ENCODE measurements at places on chromosomes 4 and X.

- DNase-seq, result no peak
These were observed 71.9 kb downstream of the WDFY3 start for GRCh38 chr4:84894621-84895020.

DNA sequence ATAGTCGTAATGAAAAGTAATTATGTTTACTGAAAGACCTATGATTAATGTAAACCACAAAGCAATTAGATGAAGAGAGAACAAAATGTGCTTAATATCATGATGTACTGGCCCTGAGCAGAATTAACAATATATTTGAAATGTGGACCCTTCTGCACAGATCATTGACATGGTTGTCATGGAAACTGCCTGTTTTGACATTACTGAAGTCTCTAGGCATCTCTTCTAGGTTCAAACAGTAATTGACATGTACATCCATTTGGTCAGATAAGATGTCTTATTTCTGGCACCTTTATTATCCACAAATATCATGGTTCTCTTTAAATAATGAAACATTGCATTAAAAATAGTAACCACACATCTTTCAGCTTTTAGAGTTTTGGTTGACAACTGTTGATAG is 251.7 kb upstream of the GNPDA2 start:
- DNase-seq, result no peak

GRCh38 chr4:54941994-54942552 is 183.3 kb downstream of the KDR start:
- DNase-seq, result no peak

DNA sequence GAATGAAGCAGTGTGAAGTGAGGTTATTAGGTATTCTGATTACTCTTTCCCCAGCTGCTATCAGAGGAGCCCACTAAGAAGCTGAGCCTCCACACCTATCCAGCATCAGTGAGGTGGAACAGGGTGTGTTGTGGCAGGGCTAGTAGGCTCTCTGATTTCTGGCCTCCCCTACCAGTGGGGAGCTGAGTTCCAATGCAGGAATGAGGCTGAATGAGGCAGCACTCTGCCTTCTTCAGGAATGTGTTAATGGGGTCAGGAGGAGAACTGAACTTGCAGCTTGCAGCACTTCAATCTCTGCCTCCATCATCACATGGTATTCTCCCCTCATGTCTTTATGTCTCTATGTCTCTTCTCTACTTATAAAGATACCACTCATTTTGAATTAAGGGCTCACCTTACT is 26.9 kb downstream of the SOX3 start:
- DNase-seq, result no peak

DNA sequence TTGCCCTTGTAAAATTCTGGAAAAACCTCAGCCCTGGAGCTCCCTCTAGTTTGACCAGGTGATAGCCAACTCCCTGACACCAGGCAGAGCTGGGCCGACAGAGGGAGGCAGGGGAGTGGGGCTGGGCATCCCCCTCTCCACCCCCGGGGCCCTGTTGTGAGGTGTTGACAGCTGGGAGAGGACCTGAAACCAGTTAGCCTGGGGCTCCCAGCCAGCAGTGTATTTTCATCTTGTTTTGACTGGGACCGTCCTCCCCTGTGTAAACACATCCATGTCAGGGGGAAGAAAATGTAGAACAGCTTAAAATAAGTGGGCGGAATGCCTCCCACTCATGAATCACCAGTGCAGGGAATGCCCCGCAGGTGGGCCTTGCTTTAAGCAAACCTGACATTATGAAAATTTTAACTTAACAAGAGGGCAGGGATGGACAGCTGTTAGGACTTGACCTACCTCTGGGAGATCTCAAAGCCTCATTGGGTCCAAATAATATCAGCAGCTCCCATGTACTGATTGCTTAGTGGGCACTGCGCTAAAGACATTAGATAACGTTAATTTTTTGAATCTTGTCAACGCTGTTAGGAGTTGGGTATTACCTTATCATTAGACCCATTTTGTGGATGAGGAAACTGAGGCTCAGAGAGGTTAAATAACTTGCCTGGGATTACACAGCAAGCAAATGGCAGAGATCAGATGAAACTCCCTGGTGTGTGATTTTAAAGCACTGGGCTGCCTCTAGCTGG is 45.9 kb downstream of the TSC22D3 start:
- DNase-seq, result peak; percentile 30

DNA sequence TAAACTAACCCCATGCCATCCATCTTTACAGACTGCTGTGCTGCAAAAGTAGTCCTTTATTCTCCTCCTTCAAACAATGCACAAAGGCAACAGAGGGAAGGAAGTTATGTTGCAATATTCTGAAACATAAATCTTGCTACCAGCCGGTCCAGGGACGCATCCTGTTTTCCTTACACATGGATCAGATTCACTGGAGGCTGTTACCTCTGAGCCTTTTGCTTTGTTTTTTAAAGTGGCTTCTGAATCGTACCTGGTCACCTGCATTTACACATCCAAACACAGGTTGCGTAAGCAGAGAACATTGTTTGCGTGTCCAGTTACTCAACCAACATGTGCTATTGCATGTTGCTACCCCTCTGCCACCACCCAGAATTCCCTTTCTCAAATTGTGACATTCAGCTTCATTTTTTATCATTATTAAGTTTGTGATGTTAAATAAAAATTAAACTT is 8.8 kb downstream of the PPARGC1A start:
- no peak for DNase-seq

- no peak for DNase-seq
These were observed 1.7 kb upstream of the TMEM271 start for GRCh38 chr4:577499-578450.

DNA sequence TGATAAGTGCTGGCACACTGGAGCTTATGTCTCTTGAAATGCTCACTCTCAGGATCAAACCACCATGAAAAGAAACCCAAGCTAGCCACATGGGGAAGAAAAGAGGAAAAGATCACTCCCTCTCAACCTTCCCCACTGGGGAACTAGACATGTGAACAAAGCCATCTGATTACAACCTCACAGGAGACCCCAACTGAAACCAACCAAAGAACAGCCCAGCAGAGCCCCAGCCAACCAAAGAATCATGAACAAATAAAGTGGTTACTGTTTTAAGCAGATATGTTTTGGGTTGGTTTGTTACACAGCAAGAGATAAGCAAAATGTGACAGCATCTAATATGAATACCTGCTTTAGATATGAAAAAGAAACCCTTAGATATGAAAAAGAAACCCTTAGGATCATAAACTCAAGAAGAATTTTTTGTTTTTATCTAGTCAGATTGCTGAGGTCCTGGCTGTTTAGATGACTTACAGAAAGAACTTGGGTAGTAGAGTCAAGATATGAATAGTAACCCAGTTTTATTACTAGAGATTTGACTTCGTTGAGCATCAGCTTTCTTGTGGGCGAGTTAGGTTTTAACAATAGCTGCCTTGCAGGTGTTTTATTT is 23.7 kb upstream of the TLR7 start:
- DNase-seq, result no peak

DNA sequence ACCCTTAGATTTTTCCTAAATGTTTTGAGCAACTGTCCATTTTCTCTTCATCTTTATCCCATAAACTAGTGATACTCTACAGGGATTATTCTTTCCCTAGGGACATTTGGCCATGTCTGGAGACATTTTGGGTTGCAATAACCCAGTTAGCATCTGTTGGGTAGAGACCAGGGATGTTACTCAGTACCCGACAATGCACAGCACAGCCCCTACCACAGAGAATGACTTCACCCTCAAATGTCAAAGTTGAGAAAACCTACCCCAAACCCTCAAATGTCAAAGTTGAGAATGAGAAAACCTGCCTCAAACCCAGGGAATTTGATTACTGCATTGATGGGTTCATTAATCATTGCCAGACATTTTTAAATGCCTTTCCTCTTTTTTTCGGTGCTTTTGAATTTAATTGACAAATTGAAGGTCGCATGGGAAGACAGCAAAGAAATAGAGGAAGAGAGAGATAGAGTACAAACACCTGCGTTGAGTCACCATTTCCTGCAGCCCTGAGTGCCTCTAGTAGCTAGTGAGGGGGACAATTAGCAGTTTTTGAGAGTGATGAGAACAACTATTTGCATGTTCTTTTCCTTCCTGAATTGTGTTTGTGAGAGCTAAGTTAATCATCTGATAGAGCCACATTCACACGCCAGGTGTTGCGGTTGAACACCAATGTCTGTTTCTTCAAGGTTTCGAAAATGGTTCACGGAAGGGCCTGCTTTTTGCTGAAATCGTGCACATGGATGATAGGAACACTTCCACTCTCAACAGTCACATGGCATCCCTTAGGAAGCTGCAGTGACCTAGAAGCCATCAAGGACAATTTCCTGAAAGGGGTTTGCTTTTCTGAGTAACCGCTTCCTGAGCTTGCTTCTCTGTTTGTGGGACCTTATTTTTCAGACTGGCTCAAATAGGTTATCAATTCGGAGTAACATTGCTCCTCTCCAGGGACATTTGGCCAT is 203.9 kb upstream of the VCX3A start:
- peak; percentile 29 for DNase-seq

DNA sequence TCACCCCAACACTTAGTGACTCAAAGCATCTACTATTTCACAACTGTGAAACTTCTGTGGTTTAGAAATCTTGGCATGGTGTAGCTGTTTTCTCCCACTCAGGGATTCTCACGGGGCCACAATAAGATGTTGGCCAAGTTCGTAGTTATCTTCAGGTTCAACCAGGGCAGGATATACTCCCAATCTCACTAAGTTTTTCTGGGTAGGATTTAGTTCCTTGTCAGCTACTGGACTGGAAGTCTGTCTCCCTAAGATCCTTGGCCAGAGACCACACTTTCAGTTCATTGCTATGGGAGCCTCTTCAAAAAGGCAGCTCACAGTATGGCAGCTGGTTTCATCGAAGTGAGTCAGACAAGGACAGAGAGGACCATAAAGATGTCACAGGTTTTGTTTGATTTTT is 111.7 kb upstream of the PDHA2 start:
- no peak for DNase-seq

- DNase-seq, result peak; percentile 29
These were observed 662 bp downstream of the SLAIN2 start for GRCh38 chr4:48341776-48342605.

GRCh38 chr4:40747207-40747835 is 2.4 kb upstream of the NSUN7 start:
- DNase-seq, result no peak

DNA sequence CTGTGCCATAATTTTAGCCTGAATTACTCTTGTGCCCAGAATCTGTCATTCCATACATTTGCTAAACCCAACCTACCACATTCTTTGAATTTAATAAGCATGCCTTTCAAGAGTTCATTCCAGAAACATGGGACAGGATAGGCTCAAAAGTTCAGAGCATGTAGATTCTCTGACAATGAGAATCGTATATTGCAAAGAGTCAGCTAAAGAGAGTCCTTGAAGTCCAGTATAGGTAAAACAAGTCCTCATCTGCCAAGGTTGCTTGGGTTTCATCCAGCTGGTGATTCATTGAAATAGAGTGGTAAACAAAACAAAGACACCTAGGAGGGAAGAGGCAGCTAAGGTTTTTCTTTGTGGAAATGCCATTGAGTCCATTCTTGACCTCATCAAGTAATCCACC is 249.3 kb upstream of the DIPK2B start:
- no peak for DNase-seq

DNA sequence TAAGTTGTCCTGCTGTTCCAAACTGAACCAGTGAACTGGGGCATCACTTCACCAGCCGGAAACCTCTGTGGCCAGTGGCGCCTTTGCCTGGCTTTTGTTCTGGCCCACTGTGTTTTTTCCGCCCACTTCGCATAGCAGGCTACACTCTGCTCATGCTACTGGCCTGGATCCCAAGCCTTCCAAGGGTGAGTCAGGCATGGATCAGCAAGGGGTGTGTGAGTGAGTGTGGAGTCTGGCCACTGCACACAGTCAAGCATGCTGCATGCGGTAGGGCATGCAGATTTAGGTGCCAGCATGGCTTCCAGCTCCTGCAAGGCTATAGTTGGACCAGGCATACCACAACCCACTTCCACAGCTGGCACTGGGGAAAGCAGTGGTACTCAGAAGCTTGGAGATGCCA is 1967.9 kb downstream of the C4orf33 start:
- DNase-seq, result no peak

- no peak for DNase-seq
These were observed 22.8 kb downstream of the STAP1 start for GRCh38 chr4:67581208-67581857.

DNA sequence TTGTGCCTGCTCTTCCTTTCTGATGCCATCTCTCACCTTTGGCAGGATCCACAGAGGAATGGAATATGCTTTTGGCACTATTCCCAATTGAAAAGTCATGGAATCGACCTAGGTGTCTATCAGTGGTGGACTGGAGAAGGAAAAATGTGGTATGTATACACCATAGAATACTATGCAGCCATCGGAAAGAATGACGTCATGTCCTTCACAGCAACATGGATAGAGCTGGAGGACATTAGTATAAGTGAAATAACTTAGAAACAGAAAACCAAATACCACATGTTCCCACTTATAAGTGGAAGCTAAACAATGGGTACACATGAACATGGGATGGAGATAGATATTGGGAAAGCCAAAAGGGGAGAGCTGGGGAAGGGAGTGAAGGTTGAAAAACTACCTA is 58.3 kb upstream of the SMIM31 start:
- no peak for DNase-seq
